ENCODE measurements at places on chromosomes 3 and 15. TPM values are rescaled to one million over a fixed set of nuclear protein-coding genes. Genes with fewer than 3 reads are reported as not detected.

Gene PRR20G
- not detected for total RNA-seq

Gene FBLN2
- 3.7 TPM for total RNA-seq

Gene PAQR9
- not detected for total RNA-seq

Gene SLC28A1
- not detected for total RNA-seq

Gene LRRC31
- total RNA-seq, result not detected

Gene SMCO1
- not detected for total RNA-seq

Gene LTF
- total RNA-seq, result not detected

Gene MEIS2
- 6.3 TPM for total RNA-seq

Gene USP50
- not detected for total RNA-seq

Gene GOLGA6B
- total RNA-seq, result not detected

Gene CD80
- total RNA-seq, result not detected

All from airway epithelial cell (primary cell).